AG08396 (cell line): ENCODE measurements at places on chromosomes 4 and X.

- DNase-seq: no peak
These were observed 631.9 kb downstream of the ADGRL3 start for GRCh38 chr4:61831987-61832386.

DNA sequence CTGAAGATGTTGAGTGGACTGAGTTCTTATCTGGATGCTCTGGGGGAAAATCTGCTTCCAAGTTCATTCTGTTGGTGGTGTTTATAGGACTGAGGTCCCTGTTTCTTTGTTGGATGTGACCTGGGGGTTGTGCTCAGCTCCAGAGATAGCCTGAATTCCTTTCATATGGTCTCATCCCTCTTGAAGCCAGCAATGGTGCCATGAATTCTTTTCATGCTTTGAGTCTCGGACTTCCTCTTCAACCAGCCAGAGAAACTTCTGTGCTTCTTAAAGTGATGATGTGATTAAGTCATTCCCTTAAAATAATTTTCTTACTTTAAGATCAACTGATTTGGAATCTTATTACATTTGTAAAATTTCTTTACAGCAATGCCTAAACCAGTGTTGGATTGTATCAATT, 233.8 kb upstream of the UGT8 start:
- peak; percentile 68 for DNase-seq

GRCh38 chr4:173420801-173421200, 21.9 kb upstream of the SCRG1 start:
- no peak for DNase-seq

GRCh38 chr4:170110285-170110672, 20.5 kb upstream of the AADAT start:
- no peak for DNase-seq

- no peak for DNase-seq
These were observed 1276.1 kb downstream of the PCDH7 start for GRCh38 chr4:31995943-31996901.

DNA sequence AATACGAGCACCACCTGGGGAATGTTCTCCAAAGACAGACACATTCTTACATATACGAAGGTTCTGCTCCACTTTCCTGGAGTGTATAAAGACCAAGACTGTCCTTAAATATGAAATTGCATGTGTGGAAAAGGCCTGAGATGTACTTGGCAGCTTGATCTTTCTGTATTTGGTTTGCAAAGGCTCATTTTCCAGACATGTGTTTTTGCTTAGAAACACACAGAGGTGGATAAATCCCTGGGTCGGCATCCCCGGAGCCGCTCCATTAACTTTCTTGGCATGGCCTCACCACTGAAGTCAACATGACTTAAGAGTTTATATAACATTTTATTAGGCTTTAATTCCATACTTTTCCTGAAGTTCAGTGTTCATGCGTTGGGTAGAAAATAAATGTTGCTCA, 239.4 kb downstream of the LDB2 start:
- DNase-seq: no peak

DNA sequence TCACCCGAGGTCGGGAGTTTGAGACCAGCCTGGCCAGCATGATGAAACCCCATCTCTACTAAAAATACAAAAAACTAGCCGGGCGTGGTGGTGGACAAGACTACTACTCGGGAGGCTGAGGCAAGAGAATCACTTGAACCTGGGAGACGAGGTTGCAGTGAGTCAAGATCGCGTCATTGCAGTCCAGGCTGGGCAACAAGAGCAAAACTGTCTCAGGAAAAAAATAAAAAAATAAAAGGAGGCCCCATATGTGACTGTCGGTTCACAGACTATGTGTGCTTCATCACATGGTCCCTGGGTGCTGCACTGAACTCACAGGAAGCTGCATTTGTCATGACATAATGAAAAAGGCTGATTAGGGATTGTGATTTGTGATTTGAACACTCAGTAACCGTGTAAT, 6.4 kb downstream of the TRIML1 start:
- DNase-seq: no peak

DNA sequence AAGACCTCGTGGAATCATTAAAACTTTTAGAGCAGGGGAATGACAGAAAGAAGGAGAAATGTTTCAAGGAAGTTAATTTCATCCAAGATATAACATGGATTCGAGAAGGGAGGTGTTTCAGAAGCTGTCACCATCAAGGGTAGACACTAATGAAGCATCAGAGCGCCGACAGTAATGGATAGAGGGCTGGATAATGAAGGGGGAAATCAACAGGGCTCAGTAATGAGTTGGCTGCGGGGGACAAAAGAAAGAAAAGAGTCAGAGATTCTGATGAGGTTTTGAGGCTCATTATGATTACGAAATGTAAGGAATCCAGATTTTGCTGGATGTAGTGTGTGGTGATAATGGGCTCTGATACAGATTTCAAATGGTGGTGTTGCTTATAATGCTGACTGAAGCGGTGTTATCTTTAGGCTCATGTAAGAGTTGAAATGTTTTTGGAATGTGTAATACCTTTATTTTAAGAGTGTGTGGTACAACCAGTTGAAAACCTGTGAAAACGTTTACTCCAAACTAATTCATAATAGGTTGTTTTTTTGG, 39.3 kb upstream of the TENM3 start:
- DNase-seq: no peak

GRCh38 chrX:133412246-133412645, 3.0 kb downstream of the GPC4 start:
- DNase-seq: peak; percentile 60

DNA sequence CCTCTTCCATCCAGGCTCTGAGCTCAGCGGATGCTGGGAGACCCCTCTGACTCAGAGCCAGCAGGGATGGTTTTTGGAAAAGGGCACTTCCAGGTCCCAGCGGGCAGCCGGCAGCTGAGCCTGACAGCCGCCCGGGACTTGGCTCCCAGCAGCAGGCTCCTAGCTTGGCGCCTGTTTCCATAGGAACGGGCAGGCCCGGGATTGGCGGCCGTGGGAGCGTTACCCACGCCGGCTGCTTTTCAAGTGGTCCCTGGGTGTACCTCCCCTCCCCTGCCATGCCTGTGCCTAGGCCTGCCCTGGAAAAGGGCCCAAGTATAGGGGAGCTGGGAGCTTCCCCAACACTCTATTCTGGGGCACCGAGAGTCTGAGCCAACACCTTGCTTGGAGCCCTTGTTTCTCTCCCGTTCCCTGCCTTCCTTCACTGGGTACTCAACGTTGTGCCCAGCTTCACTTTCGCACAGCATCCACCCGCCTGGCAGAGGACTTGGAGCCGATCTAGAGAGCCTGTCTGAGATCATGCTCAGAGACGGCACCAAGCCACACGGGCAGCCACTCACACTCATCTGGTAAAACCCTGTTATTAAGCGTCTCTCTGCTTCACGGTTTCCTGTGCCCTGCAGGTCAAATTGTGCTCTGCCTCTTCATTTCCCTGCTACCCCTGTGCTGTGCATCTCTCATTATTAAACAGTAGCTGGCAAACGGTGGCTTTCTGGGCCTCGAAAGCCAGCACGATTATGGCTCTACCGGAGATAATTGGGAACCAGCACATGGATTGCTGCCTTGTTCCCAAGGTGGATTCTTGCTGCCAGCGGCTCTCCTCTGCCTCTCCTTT, 521.5 kb downstream of the BCOR start:
- DNase-seq: no peak

DNA sequence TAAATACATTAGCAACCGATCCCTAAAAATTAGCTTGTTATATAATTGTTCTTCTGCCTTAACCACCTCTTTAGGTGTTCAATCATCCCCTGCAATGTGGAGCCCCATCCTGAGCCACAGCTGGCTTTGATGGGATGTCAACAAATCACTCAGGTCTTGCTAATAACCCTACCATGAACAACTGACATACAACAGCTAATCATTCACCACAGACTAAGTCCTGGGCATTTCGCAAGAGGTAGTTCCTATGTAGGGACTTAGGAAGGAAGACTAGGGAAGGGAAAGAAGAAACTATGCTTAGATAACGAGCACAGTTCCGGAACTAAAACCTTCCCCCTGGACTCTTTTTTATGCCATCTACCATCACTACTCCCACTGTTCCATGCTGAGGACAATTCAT, 63.6 kb upstream of the PTCHD1 start:
- DNase-seq: no peak

DNA sequence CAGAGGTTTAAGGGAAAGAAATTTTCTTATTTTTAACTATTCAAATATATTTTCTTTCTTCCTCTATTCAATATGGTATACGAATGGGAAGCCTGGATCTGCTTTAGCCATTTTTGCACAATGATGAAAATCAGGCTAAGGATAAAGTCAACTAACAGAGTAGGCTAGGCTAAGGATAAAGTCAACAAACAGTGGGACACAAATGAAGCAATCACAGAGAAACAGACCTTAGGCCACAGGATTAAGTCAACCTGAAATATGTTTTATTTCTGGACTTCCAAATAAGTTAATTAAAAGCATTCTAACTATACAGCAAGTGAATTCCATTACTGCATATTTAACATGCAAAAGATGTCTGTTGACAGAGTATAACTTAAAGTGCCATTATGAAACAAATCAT, 17.0 kb downstream of the DYNLT3 start:
- DNase-seq: no peak

GRCh38 chr4:116665716-116666115, 419.7 kb downstream of the TRAM1L1 start:
- DNase-seq: no peak

DNA sequence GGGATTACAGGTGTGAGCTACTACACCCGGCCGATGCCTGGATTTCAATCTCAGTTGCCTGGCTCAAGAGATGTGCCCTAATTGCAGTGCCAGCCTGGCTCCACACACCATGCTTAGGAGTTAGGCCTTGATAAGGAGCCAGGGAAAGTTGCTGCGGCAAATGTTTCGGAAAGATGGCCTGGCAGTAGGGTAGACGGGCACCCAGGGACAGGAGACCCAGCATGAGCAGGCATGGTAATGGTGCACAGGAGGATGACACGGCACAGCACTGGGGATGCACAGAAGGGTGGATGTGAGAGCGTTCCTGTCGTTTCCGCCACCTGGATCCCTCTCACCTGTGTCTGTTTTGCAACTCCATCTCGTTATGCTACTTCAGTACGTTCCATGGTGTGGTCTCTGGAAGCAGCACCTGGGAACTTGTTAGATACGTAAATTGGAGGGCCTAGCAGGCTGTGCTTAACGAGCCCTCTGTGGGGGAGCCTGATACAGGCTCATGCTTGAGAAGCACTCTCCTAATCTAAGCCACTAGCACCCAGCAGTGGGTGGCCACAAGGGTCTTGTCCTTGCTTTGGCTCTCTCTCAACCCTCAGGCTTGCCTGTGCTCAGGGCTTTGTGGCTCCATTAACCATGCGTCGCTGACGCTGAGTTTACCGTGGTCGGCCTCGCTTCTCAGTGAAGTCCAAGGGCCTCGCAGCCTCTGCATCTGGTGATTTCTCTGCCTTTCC, 20.3 kb downstream of the RNF4 start:
- no peak for DNase-seq

- DNase-seq: no peak
These were observed 22.0 kb downstream of the SLC25A43 start for GRCh38 chrX:119421016-119421705.

- DNase-seq: peak; percentile 84
These were observed 83.6 kb upstream of the STX18 start for GRCh38 chr4:4625488-4625887.

- no peak for DNase-seq
These were observed 100.0 kb downstream of the LARP1B start for GRCh38 chr4:128161138-128161537.

DNA sequence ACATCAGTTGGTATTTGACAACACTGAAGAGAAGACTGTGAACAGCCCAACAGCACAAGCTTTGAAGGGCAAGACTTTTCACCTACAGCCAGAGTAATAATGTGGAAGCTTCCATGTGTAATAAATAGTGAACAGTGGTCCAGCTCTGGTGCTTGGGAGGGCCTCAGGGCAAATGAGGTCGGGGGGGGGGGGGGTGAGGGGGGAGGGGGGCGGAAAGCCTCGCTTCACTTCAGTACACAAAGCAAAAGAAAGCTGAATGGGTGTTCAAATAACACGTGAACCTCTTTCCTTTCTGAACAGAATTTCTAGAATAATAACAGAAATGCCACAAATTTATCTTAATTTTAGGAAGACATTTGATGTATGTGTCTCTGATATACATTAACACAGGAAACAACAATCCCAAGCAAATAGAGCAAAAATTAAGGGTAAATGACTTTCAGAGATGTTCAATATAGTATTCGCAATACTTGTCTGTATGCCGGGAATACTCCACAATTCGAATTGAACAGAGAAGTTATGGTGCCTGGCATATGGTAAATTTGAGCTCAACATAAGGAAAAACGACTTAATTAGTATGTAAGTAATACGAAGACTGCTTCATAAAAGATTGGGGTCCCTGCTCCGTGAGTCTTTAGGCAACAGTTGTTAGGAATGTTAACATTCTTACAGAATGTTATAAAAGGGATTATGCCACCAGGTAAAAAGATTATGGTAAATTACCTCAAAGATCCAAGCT, 92.6 kb downstream of the FRYL start:
- DNase-seq: no peak
